ENCODE measurements at places on chromosomes 11 and 22.

GRCh38 chr11:4665424-4665823, 21.6 kb downstream of the OR51E1 start:
- no peak for DNase-seq

DNA sequence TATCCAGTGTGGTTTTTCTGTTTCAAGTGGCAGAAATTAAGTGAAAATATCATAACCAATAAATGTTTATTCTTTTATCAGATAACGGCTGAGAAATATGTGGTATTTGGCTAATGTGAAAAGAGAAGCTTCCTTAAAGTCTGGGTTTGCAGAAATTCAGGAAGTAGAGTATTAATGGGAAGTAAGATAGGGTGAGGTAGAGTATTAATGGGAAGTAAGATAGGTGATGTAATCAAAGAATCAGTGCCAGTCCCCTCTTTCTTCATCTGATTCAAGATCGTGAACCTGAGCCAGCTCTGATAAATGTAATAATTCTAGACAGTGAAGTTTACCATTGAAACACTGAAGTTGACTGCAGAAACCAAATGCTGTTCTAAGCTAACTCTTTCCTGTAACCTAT, 30.9 kb downstream of the TRPC6 start:
- no peak for DNase-seq

- DNase-seq, result no peak
Observed at GRCh38 chr11:457111-457760, 7.2 kb downstream of the PTDSS2 start.

GRCh38 chr11:74927496-74927895, 21.4 kb downstream of the XRRA1 start:
- no peak for DNase-seq

GRCh38 chr11:86696451-86696850, 24.0 kb upstream of the ME3 start:
- DNase-seq, result no peak

DNA sequence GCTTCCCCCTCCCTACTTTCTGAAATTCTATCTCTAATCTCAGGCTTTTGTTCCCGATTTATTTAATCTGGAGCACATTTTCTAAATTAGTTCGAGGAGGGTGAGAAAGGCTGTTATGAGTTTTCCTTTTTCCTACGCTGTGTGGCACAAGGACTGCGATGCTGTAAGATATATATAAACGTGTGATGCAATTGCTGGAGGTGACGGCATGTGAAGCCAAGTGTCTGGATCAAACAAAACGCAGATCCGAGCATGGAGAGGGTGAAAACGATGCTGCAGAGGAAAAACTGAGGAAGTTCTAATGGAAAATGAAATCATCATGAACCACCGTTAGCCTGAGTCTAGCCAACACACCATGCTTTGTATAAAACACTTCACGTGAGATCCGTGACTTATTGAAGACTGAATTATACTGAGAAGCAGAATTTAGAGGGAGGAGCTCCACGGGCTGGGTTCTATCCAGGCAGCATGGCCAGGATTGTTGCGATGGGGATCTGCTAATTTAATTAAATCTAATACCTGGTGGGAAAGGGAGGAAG, 4.4 kb downstream of the PKNOX2 start:
- DNase-seq, result no peak

GRCh38 chr11:32918427-32918826, 25.8 kb downstream of the QSER1 start:
- DNase-seq, result peak; percentile 7

DNA sequence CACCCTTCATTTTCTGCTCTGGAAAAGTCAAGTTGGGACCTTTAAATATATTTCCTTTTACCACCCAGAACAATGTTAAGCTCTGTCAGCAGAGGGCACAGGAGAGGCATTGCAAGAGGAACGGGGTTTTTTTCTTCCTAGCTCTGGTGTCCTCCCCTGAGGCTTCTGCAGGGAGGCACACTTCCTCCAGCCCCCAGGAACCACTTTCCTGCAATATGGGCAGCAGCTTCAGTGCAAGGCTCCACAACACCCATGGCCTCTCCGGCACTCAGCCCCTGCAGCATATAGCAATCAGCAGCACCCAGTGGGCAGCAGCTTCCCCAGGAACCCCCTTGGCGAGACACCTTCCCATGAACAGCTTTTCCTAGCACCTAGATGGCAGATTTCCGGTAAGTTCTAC, 101.4 kb downstream of the SYT9 start:
- no peak for DNase-seq

DNA sequence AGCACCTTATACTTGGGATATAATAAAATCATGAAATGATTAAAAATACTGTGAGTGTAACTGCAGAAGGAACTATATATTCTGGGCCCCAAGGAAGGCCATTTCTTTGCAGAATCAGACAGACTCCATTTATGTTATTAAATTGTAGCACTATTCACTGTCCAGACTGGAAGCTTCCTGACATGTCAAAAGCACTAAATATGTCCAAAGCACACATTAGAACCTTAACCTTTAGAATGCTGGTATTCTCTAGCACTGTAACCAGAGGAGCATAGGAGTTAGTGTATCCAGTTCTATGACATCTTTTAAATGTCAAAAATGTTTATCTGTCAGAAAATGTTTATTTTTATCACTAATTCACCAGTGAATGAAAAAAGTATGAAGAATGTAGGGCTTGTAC, 246.9 kb downstream of the CADM1 start:
- no peak for DNase-seq

DNA sequence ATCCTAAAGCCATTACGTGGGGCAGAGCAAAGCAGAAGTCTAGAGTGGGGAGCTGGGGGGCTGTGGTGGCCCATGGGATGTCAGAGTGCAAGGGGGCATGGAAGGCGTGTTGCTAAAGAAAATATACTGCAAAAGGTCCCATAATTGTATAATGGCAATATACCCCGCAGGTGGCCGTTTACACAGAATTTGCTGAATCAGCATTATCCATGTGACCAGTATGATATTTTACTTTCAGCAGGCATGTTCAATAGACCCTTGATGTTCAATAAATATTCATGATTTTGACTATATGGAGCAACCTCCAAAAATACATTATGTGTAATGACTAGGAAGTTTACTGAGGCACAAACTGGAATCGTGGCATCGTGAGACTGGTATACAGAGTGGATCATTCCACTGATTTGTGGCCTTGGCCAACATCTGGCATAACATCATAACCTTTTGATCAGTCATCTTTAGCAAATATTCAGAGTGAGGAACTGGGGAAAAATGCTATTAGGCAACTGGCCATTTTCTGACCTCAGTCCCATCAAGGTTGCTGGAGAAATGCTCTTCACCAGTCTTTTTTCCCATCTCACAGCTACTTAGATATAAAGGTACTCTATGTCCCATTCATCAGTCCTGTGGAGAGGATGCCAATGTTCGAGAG, 29.3 kb upstream of the PPP2R1B start:
- DNase-seq, result no peak

DNA sequence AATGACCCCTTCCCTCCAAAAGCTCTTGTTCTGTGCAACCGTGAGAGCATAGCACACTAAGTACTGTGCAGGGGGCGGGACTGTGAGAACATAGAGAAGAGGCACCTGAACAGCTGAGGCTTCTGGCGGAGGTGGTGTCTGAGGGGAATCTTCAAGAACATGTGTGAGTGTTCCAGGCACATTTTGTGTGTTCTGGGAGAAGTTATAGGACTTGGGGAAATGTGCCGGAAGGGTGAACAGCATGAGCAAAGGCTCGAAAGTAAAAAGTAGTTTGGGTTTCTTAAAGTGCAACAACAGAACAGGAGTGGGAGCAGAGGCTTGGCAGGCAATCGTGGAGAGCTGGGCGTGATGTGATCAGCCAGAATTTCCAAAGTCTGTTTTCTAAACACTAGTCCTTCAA, 12.4 kb upstream of the SYN3 start:
- no peak for DNase-seq

- DNase-seq, result no peak
Observed at GRCh38 chr11:126333142-126333541, 22.3 kb upstream of the ST3GAL4 start.

GRCh38 chr11:73259406-73260126, 12.6 kb upstream of the P2RY6 start:
- DNase-seq, result no peak

- no peak for DNase-seq
Observed at GRCh38 chr11:35197292-35197691, 58.3 kb downstream of the CD44 start.

GRCh38 chr11:35919244-35919643, 24.6 kb upstream of the LDLRAD3 start:
- no peak for DNase-seq

DNA sequence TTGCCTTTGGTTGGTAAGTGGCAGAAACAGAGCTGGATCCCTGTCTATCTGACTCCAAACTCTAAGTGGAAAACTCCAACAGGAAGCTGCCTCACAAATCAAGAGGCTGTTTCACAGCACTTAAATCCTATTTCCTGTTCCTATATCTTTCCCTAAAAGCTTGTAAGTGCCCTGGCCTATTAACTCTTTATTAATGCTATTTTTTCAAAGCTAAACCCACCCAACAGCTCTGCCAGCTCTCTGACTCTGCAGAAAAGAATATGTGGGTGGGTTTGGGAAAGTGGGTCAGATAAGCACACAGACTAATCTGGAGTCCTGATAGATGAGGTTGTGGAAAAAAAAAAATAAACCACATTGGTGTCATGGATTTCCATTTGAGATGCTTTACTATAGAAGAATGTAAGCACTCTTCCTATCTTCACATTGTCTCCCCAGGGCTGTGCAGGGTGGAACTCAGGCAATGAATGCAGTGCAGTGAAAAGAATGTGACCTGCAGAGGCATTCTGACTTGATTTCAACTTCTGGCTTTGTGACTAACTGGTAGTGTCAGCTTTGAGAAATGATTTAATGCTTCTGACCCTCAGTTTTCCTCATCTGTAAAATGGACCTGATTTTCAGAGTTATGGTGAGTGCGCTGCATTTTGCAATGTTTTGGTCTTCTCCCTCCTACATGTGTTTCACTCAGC, 125.6 kb downstream of the AASDHPPT start:
- no peak for DNase-seq

DNA sequence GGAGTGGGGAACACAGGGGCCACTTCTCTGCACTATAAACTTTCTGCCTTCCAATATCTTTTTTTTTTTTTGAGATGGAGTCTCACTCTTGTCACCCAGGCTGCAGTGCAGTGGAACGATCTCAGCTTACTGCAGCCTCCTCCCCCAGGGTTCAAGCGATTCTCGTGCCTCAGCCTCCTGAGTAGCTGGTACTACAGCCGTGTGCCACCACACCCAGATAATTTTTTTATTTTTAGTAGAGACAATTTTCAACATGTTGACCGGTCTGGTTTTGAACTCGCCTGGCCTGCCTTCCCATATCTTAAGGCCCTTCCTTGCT, 1.7 kb downstream of the SLC3A2 start:
- DNase-seq, result peak; percentile 64

DNA sequence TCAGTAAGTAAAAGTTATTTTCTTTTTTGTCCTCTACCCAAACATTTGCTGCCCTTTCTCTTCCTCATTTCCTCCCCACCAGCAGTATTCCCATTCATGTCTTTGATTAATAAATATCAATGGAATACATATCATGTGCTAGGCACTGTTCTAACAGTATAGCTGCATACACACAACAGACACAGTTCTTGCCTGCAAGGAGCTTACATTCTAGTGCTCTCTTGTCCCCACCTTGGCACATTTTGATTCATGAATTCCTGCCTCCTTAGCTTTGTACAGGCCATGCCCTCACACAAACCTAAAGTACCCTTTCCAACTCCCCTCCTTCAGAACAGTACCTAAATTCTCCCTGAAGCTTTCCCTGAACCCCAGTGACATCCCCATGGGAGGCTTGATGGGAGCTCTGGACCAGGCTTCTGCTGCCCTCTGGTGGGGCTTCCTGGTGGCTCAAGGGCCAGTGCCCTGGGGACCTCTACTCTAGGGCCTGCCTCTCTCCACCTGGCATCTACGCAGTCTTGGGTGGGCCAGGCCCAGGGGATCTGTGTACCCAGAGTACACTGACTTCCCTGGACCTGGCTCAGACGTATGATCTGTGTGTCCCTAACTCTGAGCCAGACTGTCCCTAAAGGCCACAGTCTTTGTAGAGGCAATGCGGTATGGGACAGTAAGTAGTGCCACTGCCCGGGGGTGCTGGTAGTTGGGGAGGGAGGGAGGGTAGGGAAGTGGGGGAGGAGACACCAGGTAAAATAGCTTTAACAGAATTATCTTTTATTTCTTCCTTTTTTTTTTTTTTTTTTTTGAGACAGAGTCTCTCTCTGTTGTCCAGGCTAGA, 14.1 kb downstream of the RPS13 start:
- peak; percentile 31 for DNase-seq

- DNase-seq, result no peak
Observed at GRCh38 chr11:33699515-33700062, 1.0 kb downstream of the C11orf91 start.

DNA sequence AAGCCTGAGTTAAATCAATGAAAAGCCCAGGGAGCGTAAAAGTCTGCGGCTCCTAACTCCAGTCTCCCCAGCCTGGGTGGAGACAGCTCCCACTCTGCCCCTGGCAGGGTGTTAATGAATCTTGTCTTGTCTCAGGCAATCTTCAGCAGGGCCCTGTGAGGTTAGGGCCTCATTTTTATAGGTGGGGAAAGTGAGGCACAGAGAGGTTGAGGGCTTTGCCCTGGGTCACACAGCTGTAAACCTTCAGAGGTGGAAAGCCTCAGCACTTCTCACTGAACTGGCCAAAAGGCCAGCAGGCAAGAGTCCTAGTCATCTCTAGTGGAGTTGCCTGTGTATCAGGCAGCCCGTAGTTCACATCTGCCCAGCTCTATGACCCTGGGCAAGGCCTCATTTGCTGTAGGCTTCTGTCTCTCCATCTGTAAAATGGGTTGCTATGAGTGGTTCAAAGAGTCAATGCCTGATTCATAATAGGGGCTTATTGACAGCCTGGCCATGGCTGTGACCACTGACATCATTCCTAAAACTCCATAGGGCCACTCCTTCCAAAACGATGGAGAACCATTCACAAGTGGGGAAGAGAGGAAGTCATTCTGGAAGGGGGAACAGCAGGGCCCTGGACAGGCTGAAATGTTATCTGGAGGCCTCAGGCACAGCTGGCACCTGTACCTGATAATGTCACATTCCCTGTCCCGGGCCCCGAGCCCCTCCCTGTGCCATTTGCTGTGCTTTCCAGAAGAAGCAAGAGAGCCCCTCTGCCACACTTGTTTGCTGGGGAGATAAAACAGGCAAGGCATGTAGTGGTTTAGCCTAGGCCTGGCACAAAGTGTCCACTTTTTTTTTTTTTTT, 6.0 kb downstream of the CBX7 start:
- DNase-seq, result no peak

DNA sequence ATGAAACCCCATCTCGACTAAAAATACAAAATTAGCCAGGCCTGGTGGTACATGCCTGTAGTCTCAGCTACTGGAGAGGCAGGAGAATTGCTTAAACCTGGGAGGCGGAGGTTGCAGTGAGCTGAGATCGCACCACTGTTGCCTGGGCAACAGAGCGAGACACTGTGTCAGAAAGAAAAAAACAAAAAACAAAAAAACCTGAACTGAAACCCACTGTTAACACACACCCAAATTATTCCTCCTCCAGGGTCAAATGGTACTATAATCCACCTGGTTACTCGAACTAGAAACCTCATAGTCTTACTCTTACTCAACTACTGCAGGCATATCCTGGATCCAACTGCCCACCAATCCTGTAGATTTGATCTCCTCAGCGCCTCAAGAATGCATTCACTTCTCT, 35.5 kb downstream of the USP28 start:
- DNase-seq, result no peak

Measured in T-helper 2 cell (primary cell).